Right renal pelvis (tissue), 4 donors: ENCODE measurements at places on chromosomes 16 and 17.

GRCh38 chr17:33113276-33113990 lies 121.8 kb downstream of the SPACA3 start:
- DNase-seq = no peak

DNA sequence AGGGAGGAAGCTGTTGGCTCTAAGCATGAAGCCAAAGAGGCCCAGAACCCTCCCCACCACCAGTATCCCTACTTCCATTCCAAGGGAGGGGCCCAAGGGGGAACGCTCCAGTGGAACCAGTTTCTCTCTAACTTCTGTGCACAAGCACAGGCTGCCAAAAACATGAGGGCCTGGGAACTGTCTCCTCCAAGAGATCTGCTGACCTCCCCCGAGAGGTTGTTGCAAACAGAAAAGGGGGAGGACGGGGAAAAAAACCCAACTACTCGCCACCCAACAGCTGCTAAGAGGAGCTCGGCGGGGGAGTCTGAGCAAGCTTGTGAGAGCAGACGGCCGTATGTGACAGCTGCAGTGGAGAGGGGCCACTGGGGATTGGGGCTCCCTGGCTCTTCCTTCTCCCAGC lies 15.7 kb upstream of the SLC35B1 start:
- peak; percentile 39 for DNase-seq

GRCh38 chr17:7046127-7046724 lies 2.3 kb upstream of the SLC16A11 start:
- no peak for DNase-seq

DNA sequence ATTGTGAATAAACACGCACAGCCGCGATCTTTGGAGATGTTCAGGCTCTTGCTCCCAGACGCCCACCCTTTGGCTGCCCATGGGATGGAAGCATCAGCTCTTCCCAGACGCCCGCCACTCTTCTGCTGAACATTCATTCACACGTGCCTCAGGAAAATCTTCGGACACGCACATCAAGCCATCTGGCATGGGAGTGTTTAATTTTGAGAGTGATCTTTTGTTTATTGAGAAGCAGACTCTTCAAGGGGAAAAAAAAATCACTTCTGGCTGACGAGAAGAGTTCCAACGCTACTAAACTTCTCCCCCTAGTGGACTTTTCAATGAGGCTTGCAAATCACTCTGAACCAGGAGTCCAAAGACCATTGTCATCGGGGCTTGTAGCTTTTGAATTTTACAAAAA lies 62.0 kb upstream of the NUDT7 start:
- peak; percentile 30 for DNase-seq

DNA sequence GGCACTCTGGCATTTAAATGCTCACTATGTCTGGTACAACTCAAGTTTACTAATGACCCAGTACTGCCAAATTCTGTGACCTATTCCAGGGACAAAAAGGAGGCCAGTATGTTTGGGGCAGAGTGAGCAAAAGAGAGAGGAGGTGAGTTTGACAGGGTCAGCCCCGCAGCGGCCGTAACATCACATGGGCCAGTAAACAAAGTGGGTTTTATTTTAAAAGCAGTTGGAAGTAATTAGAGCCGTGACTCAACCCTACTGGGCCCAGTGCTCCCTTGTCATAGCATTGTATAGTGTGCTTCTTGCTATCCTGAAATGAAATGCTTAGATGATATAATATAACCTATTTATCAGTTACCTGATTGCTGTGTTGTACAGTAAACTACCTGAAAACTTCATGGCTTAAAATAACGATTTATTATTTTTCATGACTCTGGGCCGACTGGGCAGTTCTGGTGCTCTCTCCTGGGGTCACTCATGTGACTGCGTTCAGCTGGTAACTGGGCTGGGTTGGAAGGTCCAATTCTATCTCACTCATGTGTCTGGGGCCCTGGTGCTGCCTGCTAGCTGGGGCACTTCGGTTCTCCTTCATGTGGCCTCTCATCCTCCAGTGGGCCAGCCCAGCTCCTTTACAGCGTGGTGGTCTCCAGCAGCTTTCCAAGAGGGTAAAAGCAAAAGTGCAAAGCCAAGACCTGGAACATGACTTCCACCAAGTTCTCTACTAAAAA lies 27.4 kb downstream of the IQCK start:
- DNase-seq = no peak

GRCh38 chr17:66190738-66191592 lies 968 bp downstream of the CEP112 start:
- peak; percentile 8 for DNase-seq

DNA sequence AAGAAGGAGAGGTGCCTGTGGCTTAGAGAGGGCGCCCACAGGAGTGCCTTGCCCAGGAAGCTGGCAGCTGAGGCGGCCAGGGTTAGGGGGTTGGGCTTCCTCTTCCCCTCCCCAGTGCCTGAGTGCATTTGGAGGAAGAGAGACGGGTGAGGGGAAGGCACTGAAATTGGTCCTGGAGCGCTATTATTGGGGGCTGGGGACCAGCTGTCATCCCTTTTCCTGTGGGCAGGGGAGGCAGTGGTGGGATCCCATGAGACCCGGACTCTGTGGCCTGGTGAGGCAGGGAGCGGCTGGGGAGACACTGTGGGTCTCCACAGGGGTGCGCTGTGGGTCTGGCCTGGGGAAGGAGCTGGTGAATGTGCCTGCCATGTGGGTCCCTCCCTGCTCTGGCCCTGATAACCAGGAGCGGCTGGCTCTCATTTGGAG lies 259.7 kb downstream of the SEC14L1 start:
- no peak for DNase-seq
